ENCODE measurements at places on chromosomes 4 and X.

- no peak for DNase-seq
Measured at GRCh38 chr4:137421796-137422195, 110.5 kb downstream of the PCDH18 start.

DNA sequence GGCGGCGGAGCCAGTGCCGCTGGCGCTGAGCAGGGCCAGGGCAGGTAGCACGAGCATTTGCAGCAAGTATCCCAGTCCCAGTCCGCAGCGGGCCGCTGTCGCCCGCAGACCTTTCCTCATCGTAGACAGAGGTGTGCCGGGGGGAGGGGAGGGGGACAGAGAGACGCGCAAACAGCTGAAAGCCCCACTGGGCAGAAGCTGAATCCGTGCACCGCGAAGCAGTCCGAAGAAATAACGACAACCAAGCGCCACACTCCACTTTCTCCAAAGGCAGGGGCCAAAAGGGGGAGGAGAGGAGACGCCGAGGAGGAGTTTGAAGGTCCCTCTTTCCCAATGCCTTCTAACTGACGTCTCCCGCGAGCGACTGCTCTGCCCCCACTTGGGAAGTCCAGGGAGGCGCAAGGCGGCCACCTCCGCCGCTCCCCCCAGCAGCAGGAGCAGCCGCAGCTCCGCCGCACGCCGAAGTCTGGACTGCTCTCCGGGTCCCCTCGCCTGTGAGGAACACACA, at the start of gene UNC5C:
Gene UNC5C, minus strand, starts transcription at position 236 of the 508 bp plus-strand sequence.
- no peak for DNase-seq

DNA sequence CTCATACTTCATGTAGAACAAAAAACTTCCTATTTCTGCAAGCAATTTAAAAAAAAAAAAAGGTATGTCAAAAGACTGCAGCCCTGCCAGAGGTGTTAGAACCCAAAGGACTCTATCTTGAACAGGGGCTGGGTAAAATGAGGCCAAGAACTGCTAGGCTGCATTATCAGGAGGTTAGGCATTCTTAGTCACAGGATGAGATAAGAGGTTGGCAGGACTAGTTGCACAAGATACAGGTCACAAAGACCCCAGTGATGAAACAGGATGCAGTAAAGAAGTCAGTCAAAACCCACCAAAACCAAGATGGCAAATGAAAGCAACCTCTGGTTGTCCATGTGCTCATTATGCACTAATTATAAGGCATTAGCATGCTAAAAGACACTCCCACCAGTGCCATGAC, 104.1 kb downstream of the ANOS1 start:
- DNase-seq: no peak

GRCh38 chrX:87525771-87526229, 8.2 kb downstream of the KLHL4 start:
- no peak for DNase-seq

- DNase-seq: no peak
Measured at GRCh38 chrX:68732906-68733493, 85.5 kb downstream of the STARD8 start.

DNA sequence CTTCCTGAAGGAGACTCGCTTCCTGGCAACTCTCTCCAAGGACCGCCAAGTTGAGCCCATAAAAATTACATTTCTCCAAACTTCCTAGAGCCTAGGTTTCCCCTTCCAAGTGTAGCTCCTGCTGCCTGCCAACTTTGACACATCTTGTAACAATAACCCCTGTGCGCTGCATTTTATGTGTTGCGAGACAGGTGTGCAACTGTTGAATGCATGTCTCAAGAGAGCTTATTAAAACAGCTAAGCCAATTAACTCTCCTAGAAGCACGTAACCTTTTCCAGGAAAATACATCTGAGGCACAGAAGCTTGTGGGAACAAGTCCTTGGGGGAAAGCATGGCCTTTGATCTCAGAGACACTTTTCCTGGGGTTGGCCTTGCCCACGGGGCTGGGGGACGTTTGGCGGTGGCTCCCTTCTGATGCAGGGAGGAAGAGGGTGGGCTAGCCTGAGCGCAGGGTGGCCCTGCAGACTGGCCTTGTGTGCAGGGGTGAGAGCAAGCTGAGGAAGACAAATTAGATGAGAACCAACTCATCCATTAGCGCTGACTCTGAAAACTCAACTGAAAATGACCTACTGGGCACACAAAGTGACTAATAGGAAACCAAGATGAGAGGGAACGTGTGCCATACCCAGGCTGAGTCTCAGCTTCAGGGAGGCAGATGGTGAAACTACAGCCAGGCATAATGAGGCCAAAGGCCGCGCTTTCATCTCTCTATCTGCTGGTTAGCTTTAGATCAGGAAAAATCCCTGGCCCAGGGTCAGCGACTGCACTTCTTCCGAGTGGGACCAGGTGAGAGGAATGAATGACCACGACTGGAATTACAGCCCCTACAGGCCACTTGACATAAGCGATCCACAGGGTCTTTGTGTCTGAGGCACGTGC, 75.3 kb downstream of the ENPP6 start:
- no peak for DNase-seq

DNA sequence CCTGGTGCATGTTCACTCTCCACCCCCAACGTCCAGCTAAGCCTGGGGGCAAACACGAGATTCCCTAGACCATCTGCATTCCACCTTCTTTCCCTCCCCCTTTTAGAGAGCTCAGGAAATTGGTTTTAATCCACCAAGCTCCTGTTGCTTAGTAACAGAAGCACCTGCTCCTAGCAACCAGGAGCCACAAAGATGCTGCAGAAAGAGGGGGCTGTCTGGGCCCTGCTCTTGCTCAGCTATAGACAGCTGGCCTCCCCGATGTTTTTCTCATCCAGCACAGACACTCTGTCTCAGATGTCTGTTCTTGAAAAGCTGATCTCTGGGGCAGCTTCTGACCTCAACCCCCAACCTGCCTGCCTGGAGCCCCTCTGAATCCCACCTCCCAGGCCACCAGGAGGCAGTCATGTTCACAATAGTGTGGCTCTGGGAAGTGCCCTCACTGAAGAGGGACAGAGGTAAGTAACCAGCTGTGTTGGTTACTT, 71.5 kb downstream of the SLC16A2 start:
- DNase-seq: no peak

- DNase-seq: no peak
Measured at GRCh38 chrX:103722505-103722904, 11.8 kb downstream of the TMEM31 start.

DNA sequence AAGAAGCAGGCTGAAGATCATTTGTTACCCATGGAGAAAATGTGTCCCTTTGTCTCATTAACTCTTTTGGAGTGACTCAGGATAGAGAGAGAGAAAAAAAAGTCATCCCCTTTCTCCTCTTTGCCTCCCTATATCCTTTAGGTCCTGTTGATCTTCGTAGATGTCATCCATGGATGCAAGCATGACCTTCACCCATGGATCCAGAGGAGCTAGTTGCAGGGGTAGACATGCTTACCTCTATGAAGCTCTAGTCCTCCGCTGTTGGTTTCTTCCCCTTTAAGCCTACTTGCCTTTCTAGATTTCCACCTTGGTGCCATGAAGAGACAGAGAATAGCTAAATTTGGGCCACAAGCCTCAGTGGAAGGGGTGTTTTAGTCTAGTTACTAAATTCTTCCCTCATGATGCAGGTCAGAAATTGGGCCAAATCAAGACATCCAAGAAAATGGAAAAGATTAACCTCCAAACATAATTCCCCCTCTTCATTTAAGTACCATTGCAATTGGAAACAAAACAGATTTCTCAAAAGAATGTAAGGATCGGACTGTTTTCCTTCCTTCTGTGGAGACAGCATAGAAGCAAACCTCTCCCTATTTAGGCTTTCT, 178.4 kb downstream of the TECRL start:
- no peak for DNase-seq

DNA sequence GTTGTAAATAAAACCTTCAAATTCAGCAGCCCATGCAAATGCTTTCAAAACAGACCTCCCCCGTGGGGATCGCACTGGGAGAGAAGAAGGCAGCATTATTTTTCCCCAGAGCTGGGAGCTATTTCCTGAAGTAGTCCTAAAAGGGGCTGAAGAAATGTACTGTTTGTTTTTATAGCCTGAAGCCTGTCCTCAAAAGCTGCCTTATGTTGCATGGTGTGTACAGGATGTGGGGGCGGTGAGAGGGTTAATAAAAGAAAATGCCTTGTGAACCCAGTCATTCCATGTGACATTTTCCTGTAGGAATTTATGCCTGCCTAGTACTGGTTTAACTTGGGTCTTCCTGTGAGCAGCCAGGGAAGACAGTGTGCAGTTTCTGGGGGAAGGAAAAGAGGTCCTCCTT, 144.1 kb downstream of the SOWAHB start:
- no peak for DNase-seq

DNA sequence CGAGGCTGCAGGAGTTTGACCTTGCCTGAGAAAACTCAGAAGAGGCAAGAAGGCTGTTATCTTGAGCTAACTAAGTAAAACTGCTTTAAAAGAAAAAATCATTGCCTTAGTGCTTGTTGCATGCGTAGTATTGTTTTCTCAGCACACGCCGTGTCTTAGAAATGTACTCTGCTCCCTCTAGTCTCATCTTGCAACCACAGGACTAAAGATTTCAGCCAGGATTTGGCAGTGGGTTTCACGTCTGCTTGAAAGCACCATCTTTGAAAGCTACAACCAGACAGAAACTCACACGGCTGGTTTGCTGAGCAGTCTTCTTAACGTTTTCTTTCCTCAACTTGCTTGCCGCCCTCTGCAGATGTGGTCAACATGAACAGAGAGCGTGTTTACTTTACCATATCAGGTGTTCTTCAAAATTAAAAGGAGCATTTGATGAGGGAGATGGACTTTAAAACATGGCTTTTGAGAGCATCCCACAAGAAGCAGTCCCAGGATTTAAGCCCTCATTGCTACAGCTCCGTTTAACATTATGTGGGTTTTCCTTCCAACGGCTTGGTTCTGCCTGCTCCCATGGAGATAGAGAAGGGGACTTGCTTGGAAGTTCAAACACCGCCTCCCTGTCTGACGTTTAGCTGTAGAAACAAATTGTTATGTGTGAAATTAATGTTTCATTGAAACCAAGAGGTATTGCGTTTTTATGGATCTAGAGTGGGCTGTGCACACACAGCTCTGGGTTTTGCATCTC, 3.4 kb downstream of the SORCS2 start:
- no peak for DNase-seq

- no peak for DNase-seq
Measured at GRCh38 chr4:169795585-169795984, 37.8 kb upstream of the HPF1 start.

DNA sequence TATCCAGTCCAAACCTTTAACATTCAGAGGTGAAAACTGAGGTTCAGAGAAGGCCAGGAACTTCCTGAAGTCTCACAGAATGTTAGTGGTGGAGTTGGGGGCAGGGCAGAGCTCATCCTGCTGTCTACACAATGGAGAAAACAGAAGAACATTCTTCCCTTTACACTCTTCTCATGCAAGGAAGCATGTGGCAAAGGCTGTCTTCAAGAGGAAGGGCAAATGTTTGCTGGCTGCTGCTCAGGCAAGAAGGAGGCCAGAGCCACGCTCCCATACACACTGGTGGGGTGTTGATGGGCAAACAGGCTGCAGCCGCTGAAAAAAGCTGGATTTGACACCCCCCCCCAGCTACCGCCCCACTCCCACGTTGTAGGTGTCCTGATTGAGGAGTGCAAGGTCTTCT, 32.5 kb downstream of the HMGB3 start:
- no peak for DNase-seq

DNA sequence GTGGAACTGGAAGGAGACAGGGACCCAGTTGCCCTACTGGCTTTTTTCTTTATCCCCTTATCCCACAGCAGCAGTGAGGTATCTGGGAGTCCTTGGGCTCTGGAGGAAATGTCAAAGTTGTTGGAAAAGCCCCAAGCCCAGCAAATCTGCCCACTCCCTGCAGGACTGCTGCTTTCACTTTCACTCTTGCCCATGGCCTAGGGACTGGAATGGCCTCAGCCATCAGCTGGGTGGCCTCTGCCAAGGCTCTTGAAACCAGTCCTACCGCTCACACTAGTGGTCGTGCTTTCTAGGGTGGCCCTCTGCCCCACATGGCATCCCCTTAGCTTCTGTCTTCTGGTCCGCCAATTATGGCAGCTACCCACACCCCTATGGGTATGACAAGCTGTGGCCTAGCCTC, 9.7 kb upstream of the RHOXF1 start:
- no peak for DNase-seq

GRCh38 chr4:479972-480371, 19.0 kb downstream of the ZNF721 start:
- DNase-seq: no peak

DNA sequence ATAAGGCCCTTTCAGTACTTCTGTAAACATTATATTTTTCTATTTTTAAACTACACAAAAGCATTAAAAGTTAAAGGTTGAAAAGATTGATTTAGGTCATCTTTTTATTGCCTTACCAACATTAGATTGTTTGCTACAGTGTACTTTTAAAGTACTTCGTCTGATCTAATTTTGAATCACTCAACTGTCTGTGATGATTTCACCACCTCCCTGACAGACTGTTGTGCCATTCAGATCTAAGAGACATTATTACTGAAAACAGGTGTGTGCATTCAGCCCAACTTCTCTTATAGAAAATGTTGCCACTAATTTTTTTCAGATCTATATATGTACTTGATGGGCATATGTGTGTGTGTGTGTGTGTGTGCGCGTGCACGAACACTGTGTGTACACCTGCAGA, 39.3 kb downstream of the GASK1B start:
- DNase-seq: no peak

- no peak for DNase-seq
Measured at GRCh38 chr4:79330720-79331119, 4.9 kb upstream of the NAA11 start.

GRCh38 chr4:53716011-53716410, 124.7 kb upstream of the LNX1 start:
- DNase-seq: no peak

DNA sequence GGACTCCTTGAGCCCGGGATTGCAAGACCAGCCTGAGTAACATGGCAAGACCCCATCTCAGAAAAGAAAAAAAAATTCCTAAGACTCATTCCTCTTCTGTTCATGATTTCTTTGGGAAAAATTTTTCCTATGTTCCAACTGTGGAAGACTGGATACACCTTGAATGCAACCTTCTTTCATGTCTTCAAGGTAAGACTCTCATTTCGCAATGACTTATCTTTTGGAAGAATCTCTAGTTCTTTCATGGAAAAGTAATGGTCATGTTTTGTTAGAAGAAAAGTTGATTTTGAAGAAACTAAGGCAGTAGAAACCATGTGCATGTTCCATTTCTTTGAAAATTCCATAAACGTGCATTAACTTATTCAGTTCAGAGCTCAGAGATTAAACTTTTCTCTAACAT, 26.0 kb upstream of the BBS12 start:
- no peak for DNase-seq

GRCh38 chrX:83845397-83845796, 15.5 kb upstream of the CYLC1 start:
- DNase-seq: no peak

- no peak for DNase-seq
Measured at GRCh38 chr4:160180211-160180610, 1077.3 kb downstream of the RAPGEF2 start.

GRCh38 chr4:158787709-158788475, 19.1 kb downstream of the FNIP2 start:
- DNase-seq: no peak

GRCh38 chrX:141839856-141840255, 1.7 kb downstream of the MAGEC3 start:
- DNase-seq: no peak

- no peak for DNase-seq
Measured at GRCh38 chr4:27154706-27155105, 294.1 kb downstream of the STIM2 start.

GRCh38 chrX:134801267-134801666, 143.0 kb upstream of the PLAC1 start:
- DNase-seq: no peak

- DNase-seq: no peak
Measured at GRCh38 chr4:71268166-71268565, 70.7 kb upstream of the SLC4A4 start.

- DNase-seq: no peak
Measured at GRCh38 chr4:114109776-114110175, 130.3 kb upstream of the ARSJ start.

- DNase-seq: no peak
Measured at GRCh38 chrX:143669395-143669794, 33.5 kb upstream of the SLITRK4 start.

All from cortex of kidney (tissue), 1 donor.